Uterus (tissue), 4 donors: ENCODE measurements at places on chromosomes 11 and 22. TPM values are rescaled to one million over a fixed set of nuclear protein-coding genes. Genes with fewer than 3 reads are reported as not detected.
A peak's percentile ranks its signal among the peaks of the same experiment; 100 is the strongest.

Gene KDM4E
- total RNA-seq: not detected

Gene GRIK4
- total RNA-seq: 0.28 TPM

Gene SPI1
- total RNA-seq: 4.9 TPM

Gene PDE3B
- total RNA-seq: 1.5 TPM

Gene CAPN5
- total RNA-seq: 13.9 TPM

Gene MYO7A
- total RNA-seq: 2.0 TPM

DNA sequence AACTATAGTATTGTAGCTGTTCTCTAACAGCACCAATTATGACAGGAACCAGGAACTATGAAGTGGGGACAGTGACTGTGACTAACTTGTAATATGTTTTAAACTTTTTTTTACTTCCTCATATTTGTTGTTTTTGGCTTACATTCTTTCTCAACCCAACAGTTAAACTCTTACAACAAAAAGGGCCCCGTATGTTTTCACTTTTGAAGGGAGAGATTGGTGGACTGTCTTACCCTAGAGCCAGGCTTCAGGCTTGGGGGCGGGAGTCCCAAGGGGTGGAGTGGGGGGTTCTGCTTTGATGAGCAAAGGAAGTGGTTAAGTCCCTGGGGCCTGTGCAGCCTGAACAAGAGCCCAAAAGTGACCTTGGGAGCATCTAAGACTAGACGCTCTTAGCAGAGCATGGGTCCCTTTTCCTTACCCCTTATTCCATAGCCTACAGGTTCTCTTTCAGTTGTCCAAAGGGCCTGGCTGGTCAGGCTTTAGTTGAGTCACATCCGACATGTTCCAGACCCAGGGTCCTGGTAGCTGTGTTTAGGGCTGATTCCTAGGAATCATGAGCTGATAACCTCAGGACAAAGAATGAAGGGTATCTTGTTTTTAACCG, 38.8 kb downstream of the STIM1 start:
- no peak overlapping the region for H3K4me3 ChIP-seq
- no peaks in the 10 kb centered on the region for H3K27me3 ChIP-seq
- H3K27ac ChIP-seq: peak overlapping the region; percentile 30
- H3K36me3 ChIP-seq: no peaks in the 10 kb centered on the region
- DNase-seq: no peak

- no peak overlapping the region for H3K27ac ChIP-seq
- no peaks in the 10 kb centered on the region for H3K27me3 ChIP-seq
- no peaks in the 10 kb centered on the region for H3K4me1 ChIP-seq
- no peak for DNase-seq
- no peaks in the 10 kb centered on the region for H3K36me3 ChIP-seq
These were observed 23.0 kb downstream of the SHANK3 start for GRCh38 chr22:50695421-50696250.

GRCh38 chr11:126111458-126112116, 48.9 kb upstream of the CDON start:
- H3K4me1 ChIP-seq: peaks cover 8% of the 10 kb centered on the region
- H3K27me3 ChIP-seq: no peaks in the 10 kb centered on the region
- no peak overlapping the region for H3K4me3 ChIP-seq
- H3K36me3 ChIP-seq: no peaks in the 10 kb centered on the region
- peak overlapping the region; percentile 71 for H3K27ac ChIP-seq
- DNase-seq: no peak

GRCh38 chr11:977830-978720, 52.4 kb downstream of the AP2A2 start:
- H3K27me3 ChIP-seq: no peaks in the 10 kb centered on the region
- H3K36me3 ChIP-seq: no peaks in the 10 kb centered on the region
- no peak for DNase-seq
- H3K27ac ChIP-seq: no peak overlapping the region
- no peaks in the 10 kb centered on the region for H3K4me1 ChIP-seq

DNA sequence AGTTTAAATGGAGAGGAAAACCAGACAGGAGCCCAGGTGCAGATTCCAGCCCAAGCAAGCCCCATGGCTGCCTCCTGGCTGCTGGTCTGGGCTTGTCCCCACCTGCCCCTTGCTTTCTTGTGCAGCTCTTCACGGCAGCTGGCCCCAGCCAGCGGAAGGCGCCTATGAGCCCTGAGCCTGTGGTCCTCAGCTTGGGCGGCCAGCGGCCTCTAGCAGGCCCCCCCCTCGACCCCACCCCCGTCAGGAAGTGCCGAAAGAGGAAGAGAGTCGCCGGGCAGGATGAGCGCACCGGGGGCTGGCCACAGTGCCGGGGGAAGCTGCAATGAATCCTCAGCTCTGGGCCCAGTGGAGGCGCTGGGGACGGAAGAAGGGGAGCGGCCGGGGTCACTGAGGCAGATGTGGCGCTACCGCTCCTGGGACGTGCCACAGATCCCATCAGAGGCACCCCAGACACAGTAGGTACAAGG, 2.1 kb upstream of the DGKZ start:
- H3K36me3 ChIP-seq: no peaks in the 10 kb centered on the region
- DNase-seq: peak; percentile 55
- H3K4me3 ChIP-seq: no peak overlapping the region
- H3K27ac ChIP-seq: peak overlapping the region; percentile 65
- no peaks in the 10 kb centered on the region for H3K27me3 ChIP-seq

- DNase-seq: no peak
- no peaks in the 10 kb centered on the region for H3K4me1 ChIP-seq
- no peak overlapping the region for H3K4me3 ChIP-seq
- no peaks in the 10 kb centered on the region for H3K27me3 ChIP-seq
These were observed 62.0 kb downstream of the FDX1 start for GRCh38 chr11:110491577-110492320.

DNA sequence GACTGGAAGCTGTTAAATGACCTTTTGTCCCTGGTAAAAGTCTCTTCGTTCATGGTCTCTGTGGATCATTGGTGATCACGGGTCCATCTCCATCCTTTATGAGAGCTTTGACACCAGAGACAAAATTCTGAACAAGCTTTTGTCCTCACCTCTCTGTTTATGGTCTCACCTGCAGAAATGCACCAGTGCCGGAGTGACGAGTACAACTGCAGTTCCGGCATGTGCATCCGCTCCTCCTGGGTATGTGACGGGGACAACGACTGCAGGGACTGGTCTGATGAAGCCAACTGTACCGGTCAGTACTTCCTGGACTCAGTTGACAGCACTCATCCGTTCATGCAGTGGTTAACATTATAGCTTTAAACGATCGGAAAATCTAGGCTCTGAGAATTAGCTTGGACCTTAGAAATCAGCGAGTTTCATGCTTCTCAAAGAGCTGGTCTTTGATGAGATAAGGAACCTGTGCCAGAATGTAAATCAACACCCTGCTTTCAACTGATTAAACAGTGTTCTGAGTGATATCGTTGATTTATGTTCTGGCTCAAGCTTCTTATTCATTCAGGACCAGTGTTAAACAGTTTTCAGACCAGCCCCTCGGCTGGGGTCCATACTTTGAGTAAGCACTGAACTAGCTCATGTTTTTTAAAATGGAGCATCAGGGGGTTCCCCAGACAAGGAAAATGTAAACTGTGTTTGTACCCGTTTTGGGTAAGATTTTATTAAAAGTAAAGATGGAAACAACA, 124.5 kb upstream of the SORL1-AS1 start:
- peak overlapping the region; percentile 67 for H3K27ac ChIP-seq
- H3K4me3 ChIP-seq: no peak overlapping the region
- no peaks in the 10 kb centered on the region for H3K27me3 ChIP-seq
- peaks cover 9% of the 10 kb centered on the region for H3K4me1 ChIP-seq

- no peaks in the 10 kb centered on the region for H3K4me1 ChIP-seq
- peak; percentile 50 for DNase-seq
- no peaks in the 10 kb centered on the region for H3K27me3 ChIP-seq
- no peak overlapping the region for H3K4me3 ChIP-seq
- H3K27ac ChIP-seq: peak overlapping the region; percentile 80
These were observed 90.9 kb downstream of the MICAL2 start for GRCh38 chr11:12200991-12201985.

- no peaks in the 10 kb centered on the region for H3K4me1 ChIP-seq
- DNase-seq: no peak
- no peak overlapping the region for H3K4me3 ChIP-seq
- H3K27me3 ChIP-seq: no peaks in the 10 kb centered on the region
- no peak overlapping the region for H3K27ac ChIP-seq
These were observed 9.8 kb downstream of the PPFIBP2 start for GRCh38 chr11:7523416-7524210.

GRCh38 chr11:97641988-97642387, 1252.2 kb downstream of the JRKL start:
- H3K27me3 ChIP-seq: no peaks in the 10 kb centered on the region
- H3K27ac ChIP-seq: no peak overlapping the region
- no peaks in the 10 kb centered on the region for H3K36me3 ChIP-seq
- no peak for DNase-seq
- H3K4me3 ChIP-seq: no peak overlapping the region
- H3K4me1 ChIP-seq: no peaks in the 10 kb centered on the region

DNA sequence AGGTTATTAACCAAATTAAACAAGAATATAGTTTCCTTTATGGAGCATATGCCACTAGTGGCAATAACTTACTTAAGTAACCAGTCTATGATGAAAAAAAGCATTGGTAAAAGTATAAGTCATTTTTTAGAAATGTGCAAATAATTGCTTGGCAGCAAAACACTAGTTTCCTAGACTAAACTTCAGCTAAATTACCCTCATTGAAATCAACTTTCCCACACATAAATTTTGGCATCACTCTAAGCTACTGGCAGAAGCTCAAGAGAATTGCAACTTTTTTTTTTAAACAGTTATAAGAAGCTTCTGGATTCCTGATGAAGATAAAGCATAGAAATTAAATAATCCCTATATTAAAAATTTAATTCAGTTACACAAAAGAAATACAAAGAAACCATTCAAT, 12.5 kb downstream of the CCDC34 start:
- no peaks in the 10 kb centered on the region for H3K36me3 ChIP-seq
- no peak for DNase-seq
- H3K27ac ChIP-seq: no peak overlapping the region
- H3K4me3 ChIP-seq: no peak overlapping the region
- no peaks in the 10 kb centered on the region for H3K27me3 ChIP-seq
- no peaks in the 10 kb centered on the region for H3K4me1 ChIP-seq

GRCh38 chr11:3201112-3201581, 17.5 kb downstream of the MRGPRG start:
- H3K27ac ChIP-seq: no peak overlapping the region
- H3K4me3 ChIP-seq: no peak overlapping the region
- H3K36me3 ChIP-seq: no peaks in the 10 kb centered on the region

DNA sequence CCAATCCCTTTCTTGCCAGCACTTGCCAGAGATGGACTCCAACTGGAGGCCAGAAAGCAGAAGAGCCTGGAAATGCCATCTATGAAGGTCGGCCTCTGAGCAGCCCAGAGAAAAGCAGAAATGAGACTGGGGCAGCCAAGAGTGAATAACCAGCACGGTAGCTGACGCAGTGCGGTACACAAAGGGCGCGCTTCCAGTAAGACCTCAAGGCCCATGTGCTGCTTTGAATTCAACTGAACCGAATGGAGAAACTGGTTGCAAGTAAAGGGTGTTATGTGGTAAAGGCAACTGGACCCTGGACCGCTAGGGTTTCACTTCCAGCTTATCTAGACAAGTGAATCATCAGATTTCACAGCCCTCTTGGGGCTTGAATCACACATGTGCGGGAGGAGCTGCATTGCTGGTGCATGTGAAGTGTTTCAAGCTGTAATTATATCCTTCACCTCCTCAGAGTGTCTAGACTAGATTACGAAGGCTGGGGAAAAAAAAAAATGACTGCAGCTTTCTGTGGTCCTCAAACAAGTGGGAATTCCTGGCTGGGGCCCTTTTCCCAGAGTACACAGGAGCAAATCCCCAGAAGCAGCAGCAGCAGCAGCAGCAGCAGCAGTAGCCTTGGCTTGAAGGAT, 128.9 kb downstream of the CCDC34 start:
- H3K27me3 ChIP-seq: no peaks in the 10 kb centered on the region
- H3K36me3 ChIP-seq: no peaks in the 10 kb centered on the region
- H3K4me1 ChIP-seq: peaks cover 4% of the 10 kb centered on the region

DNA sequence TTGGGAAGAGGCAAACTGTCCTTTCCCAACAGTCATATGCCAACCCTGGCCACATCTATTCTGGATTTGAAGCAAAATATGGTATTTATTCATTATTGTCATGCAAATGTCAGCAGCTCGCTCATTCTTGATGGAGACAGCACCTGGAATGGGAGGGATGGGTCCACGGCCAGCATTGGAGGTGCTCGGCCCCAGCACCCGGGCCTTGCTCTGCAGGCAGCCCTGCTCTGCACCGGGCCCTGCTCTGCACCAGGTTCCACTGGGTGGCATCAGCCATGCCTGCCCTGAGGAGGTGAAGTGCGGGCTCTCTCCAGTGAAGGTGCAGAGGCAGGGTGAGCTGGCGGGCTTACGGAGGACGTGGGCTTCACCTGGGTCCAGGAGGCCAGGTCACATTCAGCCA, 19.8 kb downstream of the LRP5 start:
- H3K4me3 ChIP-seq: no peak overlapping the region
- H3K36me3 ChIP-seq: no peaks in the 10 kb centered on the region
- H3K27ac ChIP-seq: no peak overlapping the region
- peaks cover 4% of the 10 kb centered on the region for H3K4me1 ChIP-seq
- H3K27me3 ChIP-seq: no peaks in the 10 kb centered on the region

DNA sequence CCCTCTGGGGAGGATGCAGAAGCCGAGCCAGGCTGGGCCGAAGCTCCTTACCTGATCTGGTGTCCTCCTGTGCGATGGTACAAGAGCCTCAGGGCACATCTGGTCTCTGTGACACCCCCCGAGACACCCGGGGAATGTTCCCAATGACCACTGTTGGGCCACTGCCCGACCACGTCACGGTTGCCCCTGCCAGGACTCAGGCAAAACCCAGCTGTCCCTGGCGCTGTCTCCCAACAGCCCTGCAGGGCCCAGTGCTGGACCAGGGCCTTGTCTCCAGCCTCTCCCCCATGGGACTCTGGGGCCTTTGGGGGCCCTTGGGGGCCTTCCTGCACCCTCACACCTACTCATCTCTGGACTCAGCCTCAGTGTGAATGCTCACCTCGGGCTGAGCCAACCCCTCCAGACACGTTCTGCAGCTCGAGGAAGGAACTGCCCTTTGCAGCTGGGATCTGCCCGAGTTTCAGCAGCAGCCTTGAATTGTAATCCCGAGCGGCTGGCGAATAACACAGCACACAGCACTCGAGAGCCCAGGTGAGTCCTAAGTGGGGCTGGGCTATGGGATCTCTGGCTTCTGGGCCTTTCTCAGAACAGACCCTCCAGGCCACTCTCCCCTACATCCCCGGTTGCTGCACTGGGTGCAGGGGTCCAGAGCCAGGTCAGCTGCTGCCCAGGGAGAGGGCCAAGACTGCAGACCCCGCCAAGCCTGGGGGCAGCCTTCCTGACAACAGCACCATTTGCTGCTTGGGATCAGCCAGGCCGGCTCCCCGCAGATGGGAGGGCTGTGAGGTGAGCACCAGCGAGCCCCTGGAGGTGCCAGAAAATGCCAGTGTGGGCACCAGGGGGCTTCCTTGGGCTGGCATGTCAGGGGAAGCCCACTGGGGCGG, 39.8 kb downstream of the RTN4R start:
- no peak for DNase-seq
- no peaks in the 10 kb centered on the region for H3K27me3 ChIP-seq
- H3K4me3 ChIP-seq: no peak overlapping the region
- no peak overlapping the region for H3K27ac ChIP-seq
- no peaks in the 10 kb centered on the region for H3K36me3 ChIP-seq
